ENCODE measurements at places on chromosomes 16 and 17.

DNA sequence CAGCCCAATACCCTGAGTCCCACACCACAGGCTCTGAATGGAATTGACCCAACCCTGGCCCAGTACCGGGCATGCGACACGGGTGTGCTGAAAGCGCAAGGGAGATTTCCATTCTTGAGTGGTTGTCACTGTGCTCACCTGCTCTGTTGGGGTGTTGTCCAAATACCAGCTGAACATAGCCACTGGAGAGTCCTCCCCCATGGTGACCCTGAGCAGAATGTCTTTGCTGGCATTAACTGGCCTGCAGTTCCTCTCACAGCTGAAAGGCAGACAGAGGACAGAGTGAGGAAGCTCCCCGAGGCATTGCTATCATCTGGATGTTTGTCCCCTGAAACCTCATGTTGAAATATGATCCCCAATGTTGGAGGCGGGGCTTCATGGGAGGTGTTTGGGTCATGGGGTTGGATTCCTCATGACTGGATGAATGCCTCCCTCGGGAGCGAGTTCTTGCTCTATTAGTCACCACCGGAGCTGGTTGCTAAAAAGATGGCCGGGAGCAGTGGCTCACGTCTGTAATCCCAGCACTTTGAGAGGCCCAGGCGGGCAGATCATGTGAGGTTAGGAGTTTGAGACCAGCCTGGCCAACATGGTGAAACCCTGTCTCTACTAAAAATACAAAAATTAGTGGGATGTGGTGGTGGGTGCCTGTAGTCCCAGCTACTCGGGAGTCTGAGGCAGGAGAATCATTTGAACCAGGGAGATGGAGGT is 57.3 kb upstream of the BCO1 start:
- DNase-seq, result no peak

GRCh38 chr17:4304417-4305027 is 40.7 kb upstream of the ANKFY1 start:
- DNase-seq, result peak; percentile 32

GRCh38 chr16:73049511-73049910 is 1.6 kb upstream of the ZFHX3 start:
- DNase-seq, result no peak

DNA sequence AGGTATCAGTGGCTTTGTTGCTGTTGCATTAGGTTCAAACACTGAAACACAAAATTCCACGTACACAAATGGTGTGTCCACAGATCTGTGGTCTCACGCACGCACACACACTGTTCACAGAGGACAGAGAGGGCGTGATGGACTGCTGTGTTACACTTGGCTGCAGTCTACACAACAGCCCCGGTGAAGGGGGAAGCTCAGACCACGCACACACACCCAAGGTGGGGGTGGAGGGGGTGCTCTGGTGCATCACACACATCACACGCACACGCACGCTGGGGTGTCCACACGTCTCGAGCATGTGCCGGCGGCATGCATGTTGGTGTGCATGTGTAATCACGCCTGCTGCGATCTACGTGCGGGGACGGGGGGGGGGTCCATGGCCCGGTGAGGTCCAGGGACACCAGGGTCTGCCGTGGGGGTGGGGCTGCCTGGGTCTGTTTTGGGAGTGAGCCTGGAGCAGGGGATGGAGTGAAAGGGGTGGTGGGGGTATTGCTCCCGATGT is 7.3 kb downstream of the HSD3B7 start:
- DNase-seq, result no peak

All from effector CD8-positive, alpha-beta T cell (primary cell).